ENCODE measurements at places on chromosomes 3 and 15.

DNA sequence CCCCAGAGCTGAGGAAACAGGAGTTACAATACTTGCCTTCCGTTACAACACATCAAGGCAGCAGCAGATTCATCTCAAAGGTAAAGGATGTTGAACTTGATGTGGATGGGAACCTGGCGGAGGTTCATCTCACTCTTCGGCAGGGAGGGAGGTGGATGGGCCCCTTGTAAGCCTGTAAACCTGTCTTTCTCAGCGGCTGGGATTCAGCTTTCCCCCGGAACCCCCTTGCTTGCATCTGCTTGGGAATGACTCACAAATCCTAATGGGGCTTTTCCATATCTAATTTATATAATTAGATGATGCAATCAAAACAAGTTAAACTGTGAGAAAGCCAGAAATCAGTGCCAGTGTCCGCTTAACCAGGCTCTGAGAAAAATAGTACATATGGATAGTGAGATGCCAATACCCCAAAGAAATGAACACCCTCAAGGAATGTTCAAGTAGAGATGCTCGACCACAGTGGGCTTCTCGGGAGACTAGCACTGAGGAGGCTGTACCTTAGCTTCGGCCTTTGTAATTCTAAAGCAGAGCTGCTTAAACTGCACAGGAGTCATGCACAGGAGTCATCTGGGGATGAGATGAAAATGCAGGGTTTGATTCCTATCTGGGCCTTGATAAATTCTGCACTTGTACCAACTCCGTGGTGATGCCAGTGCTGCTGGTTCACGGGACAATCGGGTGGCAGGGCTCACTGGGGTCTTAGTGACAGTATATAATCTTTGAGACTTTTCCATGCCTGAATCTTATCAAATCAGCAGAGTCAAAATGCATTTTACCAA, 2.2 kb upstream of the FAM240A start:
- DNase-seq = no peak

DNA sequence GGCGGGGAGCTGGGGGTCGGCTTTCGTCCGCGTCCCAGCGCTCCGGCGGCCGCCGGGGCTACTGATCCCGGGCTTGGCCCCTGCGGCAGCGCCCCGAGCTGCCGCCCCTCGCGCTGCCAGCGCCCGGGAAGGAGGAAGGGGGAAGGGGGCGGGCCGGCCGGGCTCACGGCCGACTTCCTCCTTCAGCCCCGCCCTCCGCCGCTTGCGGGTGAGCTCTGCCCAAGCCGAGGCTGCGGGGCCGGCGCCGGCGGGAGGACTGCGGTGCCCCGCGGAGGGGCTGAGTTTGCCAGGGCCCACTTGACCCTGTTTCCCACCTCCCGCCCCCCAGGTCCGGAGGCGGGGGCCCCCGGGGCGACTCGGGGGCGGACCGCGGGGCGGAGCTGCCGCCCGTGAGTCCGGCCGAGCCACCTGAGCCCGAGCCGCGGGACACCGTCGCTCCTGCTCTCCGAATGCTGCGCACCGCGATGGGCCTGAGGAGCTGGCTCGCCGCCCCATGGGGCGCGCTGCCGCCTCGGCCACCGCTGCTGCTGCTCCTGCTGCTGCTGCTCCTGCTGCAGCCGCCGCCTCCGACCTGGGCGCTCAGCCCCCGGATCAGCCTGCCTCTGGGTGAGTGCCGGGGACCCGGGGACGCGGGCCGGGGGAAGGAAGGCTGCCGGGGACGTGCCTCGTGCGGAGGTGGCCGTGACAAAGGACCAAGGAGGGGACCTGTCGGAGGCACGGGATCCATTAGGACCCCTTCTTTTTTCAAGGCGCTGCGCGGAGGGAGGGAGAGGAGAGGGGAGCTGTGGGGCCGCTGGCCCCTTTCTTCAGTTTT, at the start of gene SEMA4B:
TSS of gene SEMA4B (plus strand) at position 201 of the 814 bp plus-strand sequence. CDS start at position 450, 249 bp downstream.
- peak; percentile 56 for DNase-seq

- DNase-seq = no peak
These were observed 22.8 kb downstream of the GAP43 start for GRCh38 chr3:115646027-115646690.

DNA sequence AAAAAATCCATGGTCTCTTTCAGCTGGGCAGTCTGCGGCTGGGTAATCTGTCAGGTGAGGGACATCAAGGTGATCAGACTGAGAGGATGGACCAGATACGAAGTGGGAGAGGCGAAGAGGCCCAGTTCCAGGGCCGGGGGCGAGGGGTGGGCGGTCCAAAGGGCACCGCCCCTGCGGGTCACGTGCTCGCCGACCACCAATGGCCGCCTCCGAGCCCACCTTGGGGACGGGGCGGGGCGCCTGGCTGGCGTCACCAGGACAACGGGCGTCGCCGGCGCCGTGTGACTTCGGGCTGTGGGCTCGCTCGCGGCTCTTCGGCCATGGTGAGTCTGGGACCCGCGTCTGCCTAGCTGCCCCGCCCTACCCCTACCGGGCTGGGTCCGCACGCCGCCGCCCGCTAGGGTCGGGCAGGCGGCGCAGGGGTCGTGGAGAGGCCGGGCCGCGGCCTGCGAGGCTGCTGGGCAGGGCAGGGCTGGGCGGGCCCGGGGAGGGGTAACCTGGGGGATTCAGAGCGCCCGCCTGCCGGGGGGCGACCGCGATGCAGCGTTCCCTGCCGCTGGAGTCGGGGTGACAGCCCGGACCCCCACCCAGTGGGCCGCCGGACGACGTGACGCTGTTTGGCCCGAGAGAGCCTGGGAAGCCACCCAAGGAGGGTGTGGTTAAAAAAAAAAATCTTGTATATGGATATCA, at the start of gene FBXL2:
TSS of gene FBXL2 (plus strand) at position 250 of the 690 bp plus-strand sequence. CDS start at position 321, 71 bp downstream.
- DNase-seq = peak; percentile 74

DNA sequence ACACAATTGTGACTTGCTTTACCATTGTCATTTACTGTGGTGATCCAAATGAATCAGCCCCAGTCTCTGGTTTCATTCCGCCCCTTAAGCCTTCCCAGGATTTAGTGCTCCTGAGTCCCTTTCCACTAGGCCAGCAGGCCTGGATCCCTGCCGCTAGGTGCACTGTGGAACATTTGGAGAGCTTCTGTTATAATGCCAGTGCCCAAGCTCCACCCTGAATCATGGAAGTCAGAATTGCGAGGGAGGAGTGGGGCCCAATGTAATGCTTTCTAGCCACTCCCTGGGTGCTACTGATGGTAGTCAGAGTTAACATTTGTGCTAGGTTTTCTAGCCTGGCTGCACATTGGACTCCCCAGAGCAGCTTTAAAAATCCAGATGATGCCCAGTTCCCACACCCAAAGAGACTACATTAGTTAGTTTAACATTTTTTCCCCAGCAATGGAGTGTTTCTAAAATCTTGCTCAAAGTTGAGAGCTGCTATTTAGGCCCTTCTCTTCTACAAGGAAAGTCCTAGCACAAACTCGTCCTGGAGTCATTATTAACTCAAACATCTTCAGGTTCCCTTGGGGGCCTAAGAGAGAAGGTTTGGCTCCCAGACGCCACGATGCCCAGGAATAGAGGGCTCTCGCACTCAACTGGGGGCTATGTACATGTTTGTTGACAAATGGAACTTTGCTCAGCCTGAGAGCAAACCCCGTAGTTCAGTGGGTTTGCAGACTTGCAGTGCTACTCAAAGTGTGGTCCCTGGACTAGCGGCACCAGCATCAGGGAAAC, 366.7 kb upstream of the PROK2 start:
- DNase-seq = no peak

- no peak for DNase-seq
These were observed 46.2 kb downstream of the ILDR1 start for GRCh38 chr3:121975702-121976302.

DNA sequence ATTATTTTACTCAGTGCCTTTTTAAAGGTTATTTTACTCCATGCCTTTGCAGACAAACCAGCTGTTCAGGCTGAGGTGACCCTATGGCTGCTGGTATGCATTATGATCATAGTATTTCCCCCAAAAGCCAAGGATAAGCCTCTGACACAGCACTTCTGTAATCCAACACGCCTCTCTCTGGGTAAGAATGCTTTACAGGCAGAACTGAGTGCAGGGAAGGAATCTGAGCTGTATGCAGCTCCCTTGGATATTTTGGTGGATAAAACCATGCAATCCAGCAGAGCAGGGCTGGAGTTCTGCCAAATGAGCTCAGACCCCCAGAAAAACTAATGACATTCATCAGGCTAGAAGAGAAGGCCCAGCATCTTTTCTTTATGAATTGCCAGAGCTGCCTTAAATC, 11.7 kb upstream of the MAP1A start:
- DNase-seq = no peak

GRCh38 chr3:148084931-148085330, 612.8 kb upstream of the AGTR1 start:
- no peak for DNase-seq

DNA sequence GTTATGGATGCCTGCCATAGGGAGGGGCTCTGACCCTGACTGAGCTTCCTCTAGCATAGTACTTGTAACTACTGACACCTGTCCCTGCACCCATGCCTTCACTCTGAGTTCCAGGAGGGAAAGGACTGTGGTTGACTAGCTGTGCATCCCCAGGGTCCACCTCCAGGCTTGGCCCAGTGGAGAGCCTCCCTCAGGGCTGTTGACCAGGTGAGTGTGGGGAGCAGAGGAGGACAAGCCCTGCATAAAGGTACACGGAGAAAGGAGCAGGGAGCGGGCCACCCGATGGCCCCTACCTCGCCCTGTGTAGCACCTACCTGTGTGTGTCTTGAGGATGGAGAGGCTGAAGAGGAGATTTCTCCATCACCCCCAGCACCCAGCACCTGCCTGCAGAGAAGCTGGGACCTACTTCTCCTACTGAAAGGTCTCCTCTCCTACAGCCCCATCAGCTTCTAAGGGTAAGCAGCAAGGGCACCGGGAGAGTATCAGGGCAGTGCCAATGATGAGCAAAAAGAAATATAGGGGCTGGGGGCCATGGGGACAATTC, 6.7 kb upstream of the LTF start:
- no peak for DNase-seq

DNA sequence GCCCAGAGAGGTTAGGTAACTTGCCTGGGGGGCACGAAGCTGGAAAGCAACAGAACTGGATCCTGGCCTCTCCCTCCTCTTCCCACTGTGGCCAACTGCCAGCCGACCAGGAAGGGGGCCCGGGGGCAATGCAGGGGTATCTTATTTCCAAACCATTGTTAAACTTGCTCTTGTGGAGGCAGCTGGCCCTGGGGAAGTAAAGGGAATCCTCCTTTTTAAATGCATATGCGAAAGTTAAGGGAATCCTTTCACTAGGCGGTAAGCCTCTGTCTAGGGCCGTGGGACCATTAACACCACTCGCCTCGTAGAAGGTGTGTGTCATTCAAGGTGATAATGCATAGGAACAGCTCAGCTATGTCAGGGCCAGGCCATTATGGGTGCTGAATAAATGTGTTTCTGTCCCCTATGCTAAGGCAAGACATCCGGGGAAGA, 68.6 kb downstream of the ST6GAL1 start:
- DNase-seq = no peak

DNA sequence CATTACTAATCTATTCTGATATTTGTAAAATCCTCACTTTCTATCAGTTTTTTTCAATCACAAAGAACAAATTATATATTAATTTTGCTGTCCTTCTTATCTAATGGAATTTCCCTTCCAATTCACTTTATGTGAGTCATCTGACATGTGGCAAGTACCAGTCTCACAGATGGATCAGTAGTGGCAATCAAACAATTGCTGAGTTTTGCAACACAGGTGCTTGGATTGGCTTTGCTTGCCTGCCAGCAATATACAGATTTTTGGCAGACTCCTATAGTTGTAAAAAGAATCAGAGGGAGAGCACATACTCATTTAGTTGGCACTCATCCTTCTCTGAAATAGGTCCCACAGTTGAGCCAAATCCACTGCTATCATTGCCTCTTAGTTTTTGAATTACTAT, 83.7 kb downstream of the BCHE start:
- DNase-seq = no peak

GRCh38 chr15:77138167-77138522, 67.2 kb upstream of the TSPAN3 start:
- no peak for DNase-seq

DNA sequence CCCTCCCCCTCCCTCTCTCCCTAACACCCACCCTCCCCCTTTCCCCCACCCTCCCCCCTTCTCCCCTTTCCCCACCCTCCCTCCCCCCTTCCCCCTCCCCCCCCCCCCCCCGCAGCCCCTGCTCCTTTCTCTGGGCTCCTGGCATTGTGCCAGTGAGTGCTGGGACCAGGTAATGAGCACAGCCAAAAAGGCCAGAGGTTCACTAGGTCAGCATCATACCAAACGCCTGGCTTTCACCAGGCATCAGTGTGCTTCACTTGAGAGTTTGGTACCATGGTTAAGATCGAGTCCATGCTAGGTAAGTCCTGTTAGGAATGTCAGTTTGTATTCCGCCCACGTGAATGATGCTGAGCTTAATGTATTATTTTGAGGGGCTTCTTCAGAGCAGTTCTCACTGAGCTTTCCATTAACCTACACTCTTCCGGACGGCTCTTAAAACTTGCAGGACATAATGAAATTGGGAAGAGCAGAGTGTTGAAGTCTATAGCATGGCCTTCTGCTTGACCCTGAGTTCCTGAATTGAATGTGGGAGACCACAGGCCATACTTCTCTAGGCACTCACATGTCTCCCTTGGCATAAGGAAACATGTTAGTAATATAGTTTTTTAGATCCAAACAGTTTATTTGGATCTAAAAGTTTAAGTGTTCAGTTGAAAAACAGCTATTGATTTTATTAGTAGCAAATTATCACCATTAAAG, 45.6 kb downstream of the SENP2 start:
- no peak for DNase-seq

GRCh38 chr3:160804762-160805161, 48.7 kb downstream of the PPM1L start:
- DNase-seq = no peak

DNA sequence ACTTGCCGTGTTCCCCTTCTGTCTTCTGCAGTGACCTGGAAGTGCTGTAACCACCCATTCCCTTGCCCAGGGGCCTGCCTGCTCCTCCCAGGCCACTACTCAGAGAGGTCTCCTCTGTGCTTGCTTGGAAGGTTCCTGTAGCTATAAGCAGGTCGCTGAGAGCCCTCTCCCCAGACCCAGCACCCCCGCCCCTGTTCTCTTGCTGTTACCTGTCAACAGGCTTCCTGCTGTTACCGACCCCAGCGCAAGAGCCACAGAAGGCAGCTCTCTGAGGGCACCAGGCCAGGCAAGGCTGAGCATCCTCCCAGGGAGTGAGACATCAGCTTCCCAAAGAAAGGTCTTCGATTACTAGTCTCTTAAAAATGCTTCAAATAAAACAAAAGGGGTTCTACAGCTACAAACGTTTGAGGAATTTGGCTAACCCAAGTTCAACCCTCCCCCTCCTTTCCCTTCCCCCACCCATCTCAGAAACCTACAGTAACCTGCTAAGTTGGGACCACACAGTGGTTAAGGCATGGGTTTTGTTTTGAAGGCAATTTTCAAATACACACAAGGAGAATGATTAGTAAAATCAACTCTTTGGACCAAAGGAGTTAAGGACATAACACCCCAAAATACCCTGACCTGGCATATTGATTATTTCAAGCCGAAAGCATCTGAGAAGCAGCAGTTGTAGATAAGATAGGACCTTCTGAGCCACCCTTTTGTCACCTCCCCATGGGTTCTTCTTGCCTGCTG, 74.9 kb upstream of the MFGE8 start:
- DNase-seq = no peak

GRCh38 chr15:85027033-85027380, 45.4 kb downstream of the PDE8A start:
- DNase-seq = no peak

GRCh38 chr15:49750553-49750952, 129.7 kb downstream of the DTWD1 start:
- DNase-seq = no peak

All from NCI-H510A (cell line).